Lung (tissue), 17 donors: ENCODE measurements at places on chromosomes 1 and 21.

- H3K4me3 ChIP-seq = no peak overlapping the region
- peaks cover 12% of the 10 kb centered on the region for H3K27me3 ChIP-seq
- H3K27ac ChIP-seq = peak overlapping the region; percentile 44
- no peaks in the 10 kb centered on the region for H3K36me3 ChIP-seq
- no peaks in the 10 kb centered on the region for H3K4me1 ChIP-seq
Measured at GRCh38 chr1:151832318-151832980, 847 bp upstream of the RORC start.

DNA sequence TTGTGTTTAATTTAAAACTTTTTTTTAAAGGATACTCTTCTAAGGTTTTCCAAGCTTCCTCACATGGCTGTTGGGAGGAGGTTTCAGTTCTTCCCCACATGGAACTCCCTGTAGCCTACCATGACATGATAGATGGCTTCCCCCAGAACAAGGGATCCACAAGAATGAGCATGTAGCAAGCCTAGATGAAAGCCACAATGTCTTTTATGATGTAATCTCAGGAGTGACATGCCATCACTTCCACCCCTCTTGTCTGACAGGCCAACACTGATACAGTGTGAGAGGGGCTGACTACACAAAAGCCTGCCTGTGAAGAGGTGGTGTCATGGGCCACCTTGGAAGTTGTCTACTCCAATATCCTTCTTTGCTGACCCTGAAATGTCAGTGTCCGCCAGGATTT is 32.0 kb downstream of the CD34 start:
- no peaks in the 10 kb centered on the region for H3K4me1 ChIP-seq
- H3K27me3 ChIP-seq = no peaks in the 10 kb centered on the region
- H3K4me3 ChIP-seq = no peak overlapping the region
- H3K27ac ChIP-seq = no peak overlapping the region
- no peak for DNase-seq

- no peaks in the 10 kb centered on the region for H3K27me3 ChIP-seq
- peak; percentile 76 for DNase-seq
- peak overlapping the region; percentile 74 for H3K27ac ChIP-seq
- H3K4me1 ChIP-seq = peaks cover 16% of the 10 kb centered on the region
- H3K36me3 ChIP-seq = peaks cover 19% of the 10 kb centered on the region
- no peak overlapping the region for H3K4me3 ChIP-seq
Measured at GRCh38 chr1:27430903-27431600, 38.6 kb downstream of the GPR3 start.

GRCh38 chr1:7644961-7645750 is 125.9 kb upstream of the VAMP3 start:
- no peaks in the 10 kb centered on the region for H3K27me3 ChIP-seq
- H3K4me1 ChIP-seq = no peaks in the 10 kb centered on the region
- H3K36me3 ChIP-seq = no peaks in the 10 kb centered on the region
- H3K4me3 ChIP-seq = no peak overlapping the region
